Stimulated activated CD4-positive, alpha-beta T cell treated with anti-CD3 and anti-CD28 coated beads, Interleukin-15, amount 100 ng/mL, for 48 hours (primary cell): ENCODE measurements at places on chromosomes 2 and 18.

GRCh38 chr2:240725266-240725665 lies 33.6 kb downstream of the AQP12A start:
- DNase-seq, result no peak

- DNase-seq, result no peak
Measured at GRCh38 chr2:8612734-8613179, 69.1 kb upstream of the ID2 start.

GRCh38 chr2:104430852-104431251 lies 423.1 kb upstream of the POU3F3 start:
- DNase-seq, result no peak

- DNase-seq, result no peak
Measured at GRCh38 chr2:77922567-77922966, 400.4 kb upstream of the LRRTM4 start.

DNA sequence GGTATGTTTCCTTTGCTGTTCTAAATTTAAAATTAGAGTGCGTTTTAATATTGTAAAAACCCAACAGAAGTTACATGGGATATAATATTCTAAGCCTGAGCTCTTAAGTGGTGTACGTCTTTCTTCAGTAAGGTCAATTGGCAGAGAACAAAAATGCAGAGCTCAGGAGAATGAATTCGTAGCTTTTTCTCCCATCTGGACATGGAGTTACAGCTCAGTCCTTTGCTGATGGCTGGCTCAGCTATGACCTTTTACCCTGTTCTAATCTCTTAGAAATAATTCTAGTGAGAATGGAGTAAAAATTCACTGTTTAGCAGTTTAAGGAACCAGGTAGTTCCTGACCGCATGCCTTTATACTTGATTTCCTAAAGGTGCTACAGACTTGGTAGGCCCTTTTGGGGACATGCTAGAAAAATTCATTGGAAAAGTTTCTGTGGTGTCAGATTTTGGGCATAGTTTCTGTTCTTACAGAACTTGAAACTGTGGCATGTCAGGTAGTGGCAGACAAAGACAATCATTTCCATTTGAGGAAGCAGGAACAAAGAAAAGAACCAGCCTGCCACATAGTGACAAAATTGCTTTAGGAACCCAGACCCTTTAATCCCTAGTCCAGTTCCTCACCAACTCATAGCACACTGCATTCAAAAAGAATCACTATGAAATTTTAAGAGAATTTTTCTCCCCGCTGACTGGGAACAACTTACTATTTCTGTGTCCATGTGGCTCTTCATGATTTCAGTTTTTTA lies 566.8 kb upstream of the ZNF804A start:
- DNase-seq, result no peak

- no peak for DNase-seq
Measured at GRCh38 chr2:176085120-176085788, 1.5 kb upstream of the EVX2 start.

DNA sequence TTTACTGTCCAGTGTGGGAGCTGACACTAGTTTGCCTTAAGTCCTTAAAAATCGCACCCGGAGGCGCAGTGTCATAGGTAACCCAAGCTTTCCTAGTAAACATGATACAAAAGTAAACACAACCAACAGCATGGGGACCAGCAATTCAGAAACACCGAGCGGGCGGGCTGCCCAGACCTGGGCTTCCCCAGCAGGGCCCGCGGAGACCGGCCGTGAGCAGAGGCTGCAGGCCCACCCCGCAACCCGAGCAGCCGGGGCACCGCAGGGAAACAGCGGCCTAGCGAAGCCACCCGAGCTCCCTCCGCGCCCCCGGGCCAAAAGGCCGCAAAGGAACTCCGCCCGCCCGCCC lies 296 bp downstream of the TTC21B start:
- no peak for DNase-seq

DNA sequence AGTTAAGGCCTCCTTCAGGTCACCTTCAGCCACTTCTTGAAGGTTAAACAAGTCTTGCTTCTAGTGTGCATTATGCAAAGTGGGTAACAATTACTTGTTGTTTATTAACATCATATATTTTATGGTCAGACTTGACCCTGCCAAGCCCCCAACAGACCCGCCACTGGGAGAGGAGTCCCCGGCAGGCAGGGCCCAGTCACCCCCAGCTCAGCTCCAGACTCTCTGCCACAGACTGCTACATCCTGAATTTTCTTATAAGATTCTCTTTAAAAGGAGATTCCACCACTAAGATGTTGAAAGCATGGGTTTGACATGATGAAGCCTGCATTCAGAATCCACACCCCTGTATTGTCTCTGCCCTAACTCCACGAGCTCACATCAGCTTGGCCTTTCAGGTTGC lies 174.3 kb upstream of the ARL4C start:
- DNase-seq, result no peak

GRCh38 chr18:48908916-48909315 lies 41.8 kb downstream of the SMAD7 start:
- DNase-seq, result no peak

GRCh38 chr18:24790347-24790746 lies 329.9 kb downstream of the HRH4 start:
- no peak for DNase-seq

DNA sequence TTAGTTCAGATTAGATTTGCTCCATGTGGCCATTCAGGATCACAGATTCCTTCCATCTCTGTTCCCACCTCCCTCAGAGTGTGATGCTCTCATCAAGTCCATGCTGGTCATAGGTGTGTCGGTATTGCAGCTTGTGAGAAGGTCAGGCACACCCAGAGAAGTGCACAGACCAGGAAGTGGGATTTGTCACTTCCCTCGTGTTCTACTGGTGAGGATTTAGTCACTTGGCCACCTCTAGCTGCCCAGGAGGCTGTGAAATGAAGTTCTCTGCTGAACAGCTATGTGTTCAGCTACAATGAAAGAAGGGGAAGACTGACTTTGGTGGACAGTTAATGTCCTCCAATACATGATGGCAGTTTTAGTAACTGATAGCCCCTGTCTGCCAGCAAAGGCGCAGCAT lies 3.5 kb upstream of the LANCL1 start:
- DNase-seq, result no peak

- DNase-seq, result no peak
Measured at GRCh38 chr2:101831351-101831865, 133.9 kb downstream of the MAP4K4 start.

DNA sequence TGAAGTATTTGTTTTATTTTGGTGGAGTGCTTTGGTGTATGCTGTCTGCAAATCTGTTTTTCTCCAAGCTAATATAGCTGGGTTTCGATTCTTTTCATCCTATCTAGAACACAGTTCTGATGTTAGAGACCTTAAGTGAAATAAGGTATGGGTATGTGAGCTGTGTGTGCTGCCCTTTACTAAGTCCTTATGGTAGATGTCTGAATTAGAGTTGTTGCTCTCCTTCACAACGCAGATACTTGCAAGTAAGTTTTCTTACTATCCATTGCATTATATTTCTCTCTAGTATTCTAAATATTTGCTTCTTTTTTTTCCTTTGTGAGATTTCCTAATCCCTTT lies 38.6 kb downstream of the AGFG1 start:
- no peak for DNase-seq

GRCh38 chr18:58520969-58521368 lies 107.9 kb downstream of the ALPK2 start:
- no peak for DNase-seq

GRCh38 chr18:54263904-54264336 lies 5.4 kb upstream of the POLI start:
- DNase-seq, result no peak

- DNase-seq, result no peak
Measured at GRCh38 chr2:204114295-204115136, 178.0 kb downstream of the ICOS start.

- DNase-seq, result no peak
Measured at GRCh38 chr2:10008809-10009176, 34.6 kb upstream of the KLF11 start.

DNA sequence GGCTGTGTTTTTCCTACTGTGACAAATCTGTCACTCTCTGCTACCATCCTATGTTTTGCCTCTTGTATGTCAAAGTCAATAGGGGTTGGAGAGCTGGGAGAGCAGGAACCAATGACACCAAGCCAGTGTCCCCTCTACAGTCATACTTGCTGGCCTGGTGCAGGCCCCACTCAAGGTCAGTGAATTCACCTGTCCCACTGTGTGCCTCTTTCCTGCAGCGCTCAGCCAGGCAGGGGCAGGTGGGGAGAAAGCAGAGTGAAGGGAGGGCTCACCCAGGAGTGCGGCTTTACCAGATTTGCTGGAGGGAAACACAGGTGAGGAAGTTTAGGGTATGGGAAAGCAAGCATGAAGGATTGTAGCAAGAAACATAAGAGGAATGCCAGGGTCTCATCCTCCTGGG lies 114.5 kb downstream of the GYPC start:
- DNase-seq, result no peak

GRCh38 chr2:233384015-233384414 lies 29.7 kb downstream of the DGKD start:
- no peak for DNase-seq

- DNase-seq, result no peak
Measured at GRCh38 chr2:143433251-143433650, 304.0 kb downstream of the ARHGAP15 start.

DNA sequence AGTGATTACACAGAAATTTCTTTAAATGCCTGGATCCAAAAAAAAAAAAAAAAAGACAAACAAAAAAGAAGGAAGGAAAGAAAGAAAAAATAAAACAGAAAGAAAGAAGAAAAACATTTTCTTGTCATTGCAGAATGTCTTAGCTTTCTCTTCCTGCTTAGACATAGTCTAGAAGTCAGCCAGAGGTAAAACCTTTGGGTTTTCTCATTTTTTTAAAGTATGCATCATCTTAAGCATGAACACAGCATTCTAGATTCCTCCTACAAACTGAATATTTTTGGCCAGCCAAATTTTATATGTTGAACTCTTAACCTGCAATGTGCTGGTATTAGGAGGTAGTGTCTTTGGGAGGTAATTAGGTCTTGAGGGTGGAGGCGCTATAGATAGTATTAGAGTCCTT lies 243.9 kb downstream of the TRIB2 start:
- DNase-seq, result no peak

DNA sequence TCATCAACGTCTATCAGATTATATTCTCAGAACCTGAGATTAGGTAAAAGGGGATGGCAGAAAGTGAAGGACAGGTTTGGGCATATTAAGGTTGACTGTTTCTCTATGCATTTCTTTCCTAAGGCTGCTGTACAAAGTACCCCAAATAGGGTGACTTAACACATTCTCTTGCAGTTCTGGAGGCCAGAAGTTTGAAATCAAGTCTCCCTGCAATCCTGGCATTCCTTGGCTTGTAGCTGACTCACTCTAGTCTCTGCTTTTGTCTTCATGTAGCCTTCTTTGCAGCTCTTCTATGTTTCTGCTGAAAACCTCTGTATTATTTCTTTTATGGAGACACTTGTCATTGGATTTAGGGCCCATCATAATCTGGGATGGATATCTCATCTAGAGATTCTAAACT lies 364.3 kb downstream of the PLCL1 start:
- no peak for DNase-seq

- DNase-seq, result no peak
Measured at GRCh38 chr18:53909668-53910067, 314.8 kb downstream of the MBD2 start.

GRCh38 chr2:120930864-120931263 lies 195.2 kb downstream of the GLI2 start:
- no peak for DNase-seq

DNA sequence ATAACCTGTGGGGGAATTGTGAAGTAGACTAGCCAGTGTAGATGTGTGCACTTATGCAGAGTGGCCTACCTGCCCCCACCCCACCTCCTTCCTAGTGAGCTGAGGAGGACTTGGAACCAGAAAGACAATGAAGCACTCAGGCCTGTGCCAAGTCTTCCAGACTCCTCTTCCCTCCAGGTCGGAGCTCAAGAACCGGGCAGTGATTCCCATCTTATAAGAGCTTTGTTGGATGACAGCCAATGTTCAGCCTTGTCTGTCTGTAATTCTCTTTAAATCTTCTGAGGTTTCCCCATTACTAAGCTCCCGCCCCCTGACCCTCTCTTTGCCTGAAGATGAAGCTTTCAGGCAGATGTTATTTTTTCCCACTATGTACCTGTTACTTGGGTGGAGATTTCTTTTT lies 121.0 kb downstream of the SMAD2 start:
- no peak for DNase-seq

DNA sequence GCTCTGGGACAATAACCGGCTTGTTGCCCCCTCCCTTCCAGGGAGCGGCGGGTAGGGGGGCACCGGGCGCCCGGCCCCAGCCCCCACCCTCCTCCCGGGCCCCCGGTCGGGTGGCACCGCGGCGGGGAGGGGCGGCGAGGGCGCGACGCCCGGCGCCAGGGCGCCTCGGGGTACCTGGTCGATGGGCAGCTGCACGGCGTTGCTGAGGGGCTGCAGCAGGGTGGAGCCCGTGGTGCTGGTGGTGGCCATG lies 193 bp downstream of the MBOAT2 start:
- DNase-seq, result no peak

GRCh38 chr2:202918860-202919259 lies 6.8 kb downstream of the CARF start:
- no peak for DNase-seq

- DNase-seq, result no peak
Measured at GRCh38 chr2:205424326-205424725, 258.0 kb upstream of the NRP2 start.

DNA sequence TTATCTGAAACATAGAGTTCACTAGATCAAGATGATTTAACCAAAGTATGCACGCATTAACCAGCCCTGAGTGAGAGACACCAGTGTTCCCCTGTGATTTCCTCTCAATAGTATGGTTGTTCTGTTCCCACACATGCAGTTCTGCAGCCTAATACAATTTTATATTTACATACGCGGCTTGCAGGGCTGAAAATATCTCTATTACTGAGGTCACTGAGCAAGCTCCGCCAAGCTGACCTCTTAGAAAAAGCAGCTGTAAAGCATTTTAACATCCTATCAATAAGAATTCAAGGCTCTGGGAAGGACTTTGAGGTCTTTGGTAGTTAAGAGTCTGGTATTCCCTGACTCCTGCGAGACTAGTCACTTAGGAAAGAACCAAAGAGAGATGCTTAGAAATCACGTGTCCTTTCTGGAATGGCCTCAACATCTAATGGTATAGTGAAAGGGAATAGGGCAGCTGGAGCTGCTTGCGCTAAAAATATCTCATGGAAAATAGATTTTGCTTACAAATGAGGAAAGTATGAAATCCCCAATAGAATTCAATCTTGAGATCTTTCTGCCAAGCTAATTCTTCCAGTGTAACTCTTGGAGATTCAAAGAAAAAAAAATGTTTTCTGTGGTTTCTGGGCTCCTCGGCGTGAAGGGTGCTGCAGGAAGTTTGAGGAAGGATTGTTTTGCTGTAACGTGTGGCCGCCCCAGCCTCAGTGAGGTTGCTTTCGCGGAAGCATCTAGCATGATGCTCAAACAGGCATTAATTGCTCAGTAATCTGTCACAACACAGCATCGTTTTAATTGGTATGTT lies 59.2 kb downstream of the DOCK10 start:
- DNase-seq, result no peak

GRCh38 chr18:48955830-48956261 lies 5.1 kb upstream of the SMAD7 start:
- DNase-seq, result no peak

GRCh38 chr2:85959826-85960225 lies 71.0 kb upstream of the ST3GAL5 start:
- DNase-seq, result no peak
